CD4-positive, alpha-beta T cell treated with Interleukin-6 for 4 hours (primary cell): ENCODE measurements at places on chromosomes 2 and 18.

DNA sequence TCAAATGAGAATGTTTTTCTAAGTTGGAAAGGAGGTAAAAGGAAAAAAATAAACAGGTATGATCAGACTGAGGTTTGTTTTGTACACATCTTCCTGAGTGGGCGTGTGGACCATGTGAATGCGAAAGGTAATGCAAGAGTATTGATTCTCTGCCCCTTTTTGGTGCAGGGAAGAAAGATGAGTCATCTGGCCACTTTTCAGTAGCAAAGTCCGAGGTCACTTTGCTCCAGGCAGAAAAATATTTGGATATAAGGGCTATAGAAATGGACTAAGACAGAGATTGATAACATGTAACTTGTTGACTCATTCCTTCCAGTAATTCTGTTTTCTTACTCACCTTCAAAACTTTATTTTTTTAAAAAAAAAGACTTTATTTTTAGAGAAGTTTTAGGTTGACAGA, 130.5 kb downstream of the DSEL start:
- no peak for DNase-seq

DNA sequence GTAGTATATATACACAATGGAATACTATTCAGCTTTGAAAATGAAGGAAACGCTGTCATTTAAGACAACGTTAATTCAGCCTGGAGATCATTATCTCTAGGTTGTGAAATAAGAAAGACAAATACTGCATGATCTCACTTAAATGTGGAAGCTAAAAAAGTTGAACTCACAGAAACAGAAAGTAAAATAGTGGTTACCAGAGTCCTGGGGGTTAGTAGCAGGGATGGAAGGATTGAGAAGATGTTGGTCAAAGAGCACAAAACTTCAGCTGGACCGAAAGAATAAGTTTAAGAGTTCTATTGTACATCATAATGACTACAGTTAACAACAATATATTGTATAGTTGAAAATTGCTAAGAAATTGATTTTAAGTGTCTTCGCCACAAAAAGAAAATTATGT, 670.3 kb downstream of the NR4A2 start:
- DNase-seq = no peak

DNA sequence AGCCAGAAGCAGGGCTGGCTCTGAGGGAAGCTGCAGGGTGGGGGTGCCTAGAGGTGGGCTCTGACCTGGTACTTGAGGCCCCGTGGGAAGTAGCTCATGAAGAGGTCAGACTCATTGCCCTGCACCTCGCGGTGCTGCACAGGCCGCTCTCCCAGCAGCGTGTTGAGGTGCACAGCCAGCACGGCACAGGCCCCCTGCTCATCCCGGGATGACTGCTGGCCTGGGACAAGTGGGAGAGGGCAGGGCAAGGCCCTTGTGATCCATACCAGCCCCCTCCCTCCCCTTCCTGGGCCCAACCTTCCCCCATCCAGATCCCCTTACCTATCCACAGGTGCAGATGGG, 8.7 kb downstream of the CAPG start:
- DNase-seq = no peak

GRCh38 chr18:63102941-63103744, 216.4 kb downstream of the BCL2 start:
- DNase-seq = no peak
